ENCODE measurements at places on chromosomes 4 and X.

DNA sequence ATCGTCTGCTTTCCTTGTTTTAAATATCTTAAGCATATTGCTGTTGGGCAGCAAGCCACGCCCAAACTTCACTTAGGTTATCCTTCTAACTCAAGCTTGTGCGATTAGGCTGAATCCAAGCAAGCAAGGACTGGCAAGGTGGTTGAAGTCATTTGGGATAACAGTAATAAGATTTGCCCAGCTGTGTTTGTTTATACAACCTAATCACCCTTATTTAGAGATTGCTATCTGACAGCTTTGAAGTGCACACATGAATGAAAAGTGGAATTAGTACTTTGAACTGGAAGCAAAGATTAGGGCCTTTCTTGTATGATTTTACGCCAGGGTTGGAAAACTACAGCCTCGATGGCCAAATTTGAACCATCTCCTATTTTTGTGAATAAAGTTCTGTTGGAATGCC, 182.1 kb downstream of the ASB9 start:
- H3K4me3 ChIP-seq: no peak overlapping the region
- H3K27me3 ChIP-seq: no peaks in the 10 kb centered on the region
- DNase-seq: no peak
- no peaks in the 10 kb centered on the region for H3K4me1 ChIP-seq

DNA sequence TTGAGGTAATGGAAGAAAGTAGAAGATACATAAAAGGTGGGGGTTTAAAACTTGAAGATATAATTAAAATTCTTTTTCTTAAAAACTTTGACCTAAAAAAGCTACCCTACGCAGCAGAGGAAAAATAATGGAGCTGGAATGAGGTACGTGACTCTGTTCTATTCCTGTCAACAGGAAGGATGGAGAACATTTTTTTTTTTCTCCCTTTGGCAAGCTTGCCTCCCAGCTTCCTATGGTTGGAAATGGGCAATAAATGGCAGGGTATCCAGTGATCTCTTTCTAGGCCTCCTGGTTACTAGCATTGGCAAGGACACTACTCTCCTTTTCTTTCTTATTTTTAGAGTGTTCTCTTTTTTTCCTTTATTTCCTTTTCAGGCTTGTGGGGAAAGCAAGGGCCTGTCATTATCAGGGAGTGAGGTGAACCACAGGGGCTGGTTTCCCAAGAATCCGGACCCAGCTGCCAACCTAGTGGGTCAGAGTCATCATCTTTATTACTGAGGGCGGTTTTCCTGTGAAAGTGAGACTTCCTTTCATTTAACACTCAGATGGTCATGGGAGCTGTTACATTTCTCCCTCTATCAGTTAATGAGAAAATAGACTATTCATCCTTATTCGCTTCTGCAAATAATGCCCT, 224.6 kb downstream of the SPRY1 start:
- peak; percentile 67 for DNase-seq
- H3K36me3 ChIP-seq: no peaks in the 10 kb centered on the region
- H3K27ac ChIP-seq: no peak overlapping the region
- peak overlapping the region; percentile 28 for H3K4me3 ChIP-seq
- peaks cover 62% of the 10 kb centered on the region for H3K4me1 ChIP-seq

DNA sequence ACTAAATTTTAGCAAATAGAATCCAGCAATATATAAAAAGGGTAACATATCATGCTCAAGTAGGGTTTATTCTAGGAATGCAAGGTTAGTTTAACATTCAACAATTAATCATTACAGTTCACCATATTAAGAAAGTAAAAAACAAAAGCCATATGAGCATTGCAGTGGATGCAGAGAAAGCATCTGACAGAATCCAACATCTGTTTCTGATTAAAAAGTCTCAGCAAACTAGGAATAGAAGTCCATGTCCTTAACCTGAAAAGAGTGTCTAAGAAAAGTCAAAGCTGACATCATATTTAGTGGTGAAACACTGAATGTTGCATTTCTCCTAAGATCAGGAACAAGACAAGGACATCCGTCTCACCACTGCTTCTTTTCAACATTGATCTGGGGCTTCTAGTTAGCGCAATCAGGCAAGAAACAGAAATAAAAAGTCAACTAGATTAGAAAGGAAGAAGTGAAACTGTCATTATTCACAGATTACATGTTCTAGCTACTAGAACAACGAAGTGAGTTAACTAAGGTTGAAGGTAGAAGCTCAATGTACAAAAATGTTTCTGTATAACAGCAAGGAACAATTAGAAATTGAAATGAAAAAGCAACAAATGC, 49.3 kb downstream of the MRPL1 start:
- no peaks in the 10 kb centered on the region for H3K4me1 ChIP-seq
- no peak overlapping the region for H3K4me3 ChIP-seq
- H3K36me3 ChIP-seq: peaks cover 15% of the 10 kb centered on the region
- DNase-seq: no peak

DNA sequence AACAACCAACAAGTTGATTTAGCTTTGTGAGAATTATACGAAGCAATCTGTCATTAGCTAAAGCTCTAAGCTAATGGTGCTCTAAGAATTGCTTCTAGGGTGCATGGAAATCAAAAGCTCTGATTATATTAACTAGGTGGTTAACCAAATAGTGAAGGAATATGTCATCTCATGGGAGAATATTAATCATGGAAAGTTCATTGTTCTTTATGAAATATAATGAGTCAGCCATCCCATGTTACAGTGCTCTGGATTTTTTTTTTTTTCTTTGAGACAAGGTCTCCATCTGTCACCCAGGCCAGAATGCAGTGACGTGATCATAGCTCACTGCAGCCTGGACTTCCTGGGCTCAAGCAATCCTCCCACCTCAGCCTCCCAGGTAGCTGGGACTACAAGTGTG, 10.5 kb downstream of the DCAF8L2 start:
- DNase-seq: no peak
- no peaks in the 10 kb centered on the region for H3K4me1 ChIP-seq
- no peak overlapping the region for H3K27ac ChIP-seq
- no peak overlapping the region for H3K4me3 ChIP-seq
- H3K36me3 ChIP-seq: no peaks in the 10 kb centered on the region
- no peaks in the 10 kb centered on the region for H3K27me3 ChIP-seq

DNA sequence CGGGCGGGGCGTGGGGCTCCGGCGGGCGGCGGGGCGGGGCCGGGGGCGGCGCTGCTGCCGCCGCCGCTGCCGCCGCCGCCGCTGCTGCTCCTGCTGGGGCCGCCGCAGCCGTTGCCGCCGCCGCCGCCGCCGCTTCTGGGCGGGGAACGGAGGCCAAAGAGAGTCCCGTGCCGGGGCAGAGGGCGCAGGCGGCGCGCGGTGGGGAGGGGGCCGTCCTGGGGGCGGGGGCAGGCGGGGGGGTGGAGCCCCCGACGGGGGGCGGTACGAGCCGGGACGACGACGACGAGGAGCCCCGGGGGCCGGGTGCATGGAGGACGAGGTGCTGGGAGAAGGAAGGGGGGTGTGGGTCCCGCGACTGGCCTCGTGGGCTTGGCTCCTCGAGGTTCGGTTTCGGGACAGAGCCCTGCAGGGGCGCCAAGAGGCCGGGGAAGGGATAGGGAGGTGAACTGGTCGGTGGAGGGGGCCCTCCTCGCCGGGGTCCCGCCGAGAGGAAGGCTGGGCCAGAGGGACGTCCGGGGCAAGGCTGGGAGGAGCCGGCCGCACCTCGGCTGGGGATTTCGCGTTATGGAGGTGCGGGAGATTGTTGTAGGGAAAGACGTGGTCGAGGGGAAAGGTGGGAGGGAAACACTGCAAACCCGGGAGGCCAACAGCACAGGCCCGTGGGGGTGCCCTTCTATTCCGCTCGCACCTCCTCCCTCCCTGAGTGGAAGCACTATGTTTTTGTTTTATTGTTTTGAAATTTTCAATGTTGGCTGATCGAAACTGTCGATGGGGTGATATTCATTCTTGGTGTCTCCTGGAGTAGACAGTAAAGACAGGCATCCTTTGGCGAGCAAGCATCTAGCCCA, 1.9 kb downstream of the BCORL1 start:
- peak overlapping the region; percentile 64 for H3K4me3 ChIP-seq
- DNase-seq: no peak
- H3K4me1 ChIP-seq: peaks cover 3% of the 10 kb centered on the region
- no peaks in the 10 kb centered on the region for H3K27me3 ChIP-seq

GRCh38 chrX:116009861-116010710, 160.5 kb upstream of the AGTR2 start:
- DNase-seq: peak; percentile 71
- H3K27me3 ChIP-seq: no peaks in the 10 kb centered on the region
- H3K4me3 ChIP-seq: peak overlapping the region; percentile 38

DNA sequence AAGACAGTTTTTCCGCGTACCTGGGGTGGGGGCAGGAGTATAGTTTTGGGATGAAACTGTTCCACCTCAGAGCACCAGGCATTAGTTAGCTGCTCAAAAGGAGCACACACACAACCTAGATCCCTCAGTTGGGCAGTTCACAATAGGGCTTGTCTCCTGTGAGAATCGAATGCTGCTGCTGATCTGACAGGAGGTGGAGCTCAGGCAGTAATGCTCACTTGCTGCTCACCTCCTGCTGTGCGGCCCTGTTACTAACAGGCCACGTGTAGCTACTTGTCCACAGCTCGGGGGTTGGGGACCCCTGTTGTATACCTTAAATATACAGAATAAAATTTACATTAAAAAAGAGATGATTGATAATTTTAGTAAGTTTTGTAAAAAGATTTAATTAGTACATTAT, 191.5 kb downstream of the SLC7A11 start:
- H3K4me3 ChIP-seq: no peak overlapping the region
- peaks cover 2% of the 10 kb centered on the region for H3K27me3 ChIP-seq
- no peaks in the 10 kb centered on the region for H3K36me3 ChIP-seq
- H3K4me1 ChIP-seq: no peaks in the 10 kb centered on the region
- no peak overlapping the region for H3K27ac ChIP-seq
